ENCODE measurements at places on chromosomes 6 and 20.
A peak's percentile ranks its signal among the peaks of the same experiment; 100 is the strongest.

DNA sequence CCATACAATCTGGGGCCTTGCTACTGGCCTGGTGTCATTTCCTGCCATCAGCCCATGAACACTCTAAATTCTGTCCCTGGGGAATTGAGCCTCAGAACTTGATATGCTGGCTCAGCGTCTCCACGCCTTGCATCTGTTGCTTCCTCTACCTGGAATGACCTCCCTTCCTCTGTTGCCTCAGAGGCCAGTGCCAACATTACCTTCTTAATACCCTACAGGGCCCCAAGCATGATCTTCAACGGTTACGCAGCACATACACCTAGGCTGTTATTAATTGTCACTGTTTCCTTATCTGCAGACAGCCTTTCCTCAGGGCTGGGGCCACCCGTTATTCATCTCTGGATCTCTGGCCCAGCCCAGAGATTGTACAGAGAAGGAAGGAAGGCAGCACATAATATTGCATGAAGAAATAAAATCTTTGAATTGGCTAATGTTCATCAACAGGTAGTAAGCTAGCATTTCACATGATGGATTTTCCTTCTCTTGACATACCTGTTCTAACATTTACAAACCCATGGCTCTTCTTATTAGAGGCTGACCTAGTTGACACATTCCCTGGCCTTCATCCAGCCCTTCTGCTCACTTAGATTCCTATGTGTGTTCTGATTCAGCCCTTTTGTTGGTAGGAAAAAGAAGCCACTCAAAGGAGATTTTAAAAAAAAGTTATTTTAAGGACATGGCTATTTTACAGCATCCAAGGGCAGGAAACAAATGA is 8.4 kb upstream of the RNF182 start:
- no peak for DNase-seq

- peak; percentile 46 for DNase-seq
Observed at GRCh38 chr20:62136283-62137091, 6.7 kb downstream of the PSMA7 start.

DNA sequence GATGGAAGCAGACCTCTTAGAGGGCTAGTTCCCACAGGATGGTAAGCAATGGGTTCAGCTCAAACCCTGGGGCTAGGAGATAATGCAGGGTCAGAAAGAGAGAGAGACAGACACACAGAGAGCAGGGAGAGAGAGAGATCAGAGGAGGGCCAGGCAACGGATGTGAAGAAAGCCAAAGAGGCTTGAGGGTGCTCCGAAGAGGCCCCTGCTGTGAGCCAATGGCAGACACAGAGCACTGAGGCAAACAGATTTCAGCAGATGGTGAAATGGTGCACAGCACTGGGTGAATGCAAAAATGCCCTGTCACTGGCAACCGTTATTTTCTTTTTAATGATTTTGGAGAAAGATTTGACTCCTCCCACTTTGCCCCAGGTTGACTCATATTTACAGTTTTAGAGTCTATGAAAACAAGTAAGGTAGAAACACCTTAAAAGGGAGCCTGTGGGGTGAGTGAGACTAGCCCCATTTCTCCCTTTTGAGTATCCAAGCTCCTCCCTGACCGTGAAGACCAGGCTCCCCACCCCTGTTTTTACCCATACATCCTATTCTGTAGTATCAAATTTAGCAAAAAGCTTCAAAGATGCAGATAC is 840 bp downstream of the DEFB132 start:
- no peak for DNase-seq

- DNase-seq = no peak
Observed at GRCh38 chr6:141041596-141042087, 1091.1 kb upstream of the GJE1 start.

- no peak for DNase-seq
Observed at GRCh38 chr20:16205507-16205906, 367.7 kb downstream of the KIF16B start.

DNA sequence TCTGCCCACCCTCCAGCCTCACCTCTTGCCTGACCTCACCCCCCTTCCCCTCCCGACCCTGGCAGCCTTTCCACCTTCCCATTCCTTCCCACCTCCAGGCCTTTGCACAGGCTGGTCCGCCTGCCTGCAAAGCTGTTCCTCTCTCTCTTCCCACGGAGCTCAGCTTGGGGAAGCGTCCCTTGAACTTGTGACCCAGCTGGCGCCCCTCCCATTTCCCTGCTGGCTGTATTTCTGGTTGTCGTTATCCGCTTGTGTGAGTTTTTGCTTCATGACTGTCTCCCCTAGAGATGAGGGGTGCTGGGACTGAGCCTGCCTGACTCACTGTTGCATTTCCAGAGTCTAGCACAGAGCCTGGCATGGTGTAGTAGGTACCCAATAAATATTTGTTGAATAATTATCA is 32.5 kb downstream of the VSTM2L start:
- no peak for DNase-seq

GRCh38 chr6:39317256-39317655 is 3.0 kb upstream of the KCNK17 start:
- no peak for DNase-seq

GRCh38 chr6:130163266-130163665 is 59.5 kb downstream of the SAMD3 start:
- DNase-seq = no peak

DNA sequence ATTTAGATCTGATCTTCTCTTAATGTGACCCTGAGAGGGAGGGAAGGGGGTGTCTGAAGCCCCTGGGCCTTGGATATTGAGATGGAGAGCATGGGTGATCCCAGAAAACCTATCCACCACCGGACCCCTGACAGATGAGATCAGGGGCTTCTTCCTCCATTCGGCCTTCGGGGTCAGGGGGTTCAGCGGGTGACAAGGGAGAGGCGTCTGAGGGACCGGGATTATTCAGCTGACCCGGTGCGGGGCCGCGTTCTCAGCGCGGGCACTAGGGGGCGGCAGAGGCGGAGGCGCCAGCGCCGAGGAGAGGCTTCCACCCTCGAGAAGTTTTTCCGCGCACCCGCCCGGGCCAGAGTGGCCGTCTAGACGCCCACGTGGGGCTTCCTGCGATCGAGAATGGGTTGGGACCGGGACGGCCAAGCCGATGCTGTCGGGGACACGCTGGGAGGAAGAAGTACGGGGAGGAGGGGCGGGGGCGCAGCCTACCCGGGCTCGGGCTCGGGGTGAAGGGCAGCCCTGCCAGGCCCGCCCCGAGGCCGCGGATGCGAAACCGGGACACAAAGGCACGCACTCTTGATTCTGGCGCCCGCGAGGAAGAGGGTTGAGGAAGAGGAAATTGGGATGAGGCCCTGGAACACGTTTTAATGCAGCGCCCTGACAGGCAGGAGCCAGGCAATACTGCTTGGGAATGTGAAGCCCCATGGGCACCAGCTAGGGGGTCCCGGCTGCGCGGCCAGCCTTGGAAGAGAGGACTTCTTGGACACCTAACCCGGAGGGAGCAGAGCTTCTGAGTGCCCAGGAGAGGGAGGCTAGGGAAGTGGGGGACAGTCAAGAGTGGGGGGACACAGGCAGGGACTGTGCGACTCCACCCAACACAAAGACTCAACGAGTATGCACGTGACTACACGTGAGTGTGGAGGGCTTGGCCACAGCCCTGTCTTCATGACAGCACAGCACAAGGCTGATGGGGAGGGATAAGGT is 30.6 kb downstream of the COL11A2 start:
- peak; percentile 72 for DNase-seq

DNA sequence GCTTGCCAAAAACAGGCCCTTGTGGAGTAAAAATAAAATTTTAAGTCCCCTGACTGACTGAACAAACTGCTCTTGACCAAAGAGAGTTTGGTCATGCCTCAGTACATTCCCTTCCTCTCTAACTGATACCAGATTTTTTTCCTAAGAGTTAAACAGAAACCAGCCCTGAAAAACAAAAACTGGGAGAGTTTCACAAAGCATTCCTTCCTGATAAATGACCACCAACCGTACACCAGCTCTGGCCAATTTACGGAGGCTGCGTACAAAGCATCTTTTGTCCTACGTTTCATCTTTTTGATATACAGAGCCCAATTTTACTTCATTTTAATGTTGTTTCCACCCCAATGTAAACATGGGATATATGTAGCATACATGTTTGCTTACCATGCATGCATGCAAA is 477.4 kb upstream of the HTR1E start:
- DNase-seq = no peak

DNA sequence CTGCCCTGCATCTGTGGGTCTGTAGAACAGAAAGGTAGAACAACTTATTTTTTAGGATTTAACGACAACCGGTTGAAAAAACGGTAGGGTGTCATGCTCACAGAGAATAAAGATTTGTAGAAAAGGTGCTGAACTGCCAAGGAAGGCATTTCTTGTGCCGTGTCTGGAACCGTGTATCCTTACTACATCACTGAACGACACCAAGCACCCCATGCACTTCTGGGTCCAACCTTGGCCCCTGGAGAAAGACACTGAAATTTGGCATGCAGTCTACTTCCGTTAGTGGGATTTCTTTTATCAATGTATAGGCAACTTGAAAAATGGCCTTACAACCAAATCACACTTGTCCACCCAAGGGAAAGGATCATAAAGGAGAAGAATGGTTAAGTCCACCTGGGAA is 145.5 kb downstream of the ZMYND8 start:
- no peak for DNase-seq

GRCh38 chr6:150528648-150529285 is 70.9 kb upstream of the PLEKHG1 start:
- no peak for DNase-seq

DNA sequence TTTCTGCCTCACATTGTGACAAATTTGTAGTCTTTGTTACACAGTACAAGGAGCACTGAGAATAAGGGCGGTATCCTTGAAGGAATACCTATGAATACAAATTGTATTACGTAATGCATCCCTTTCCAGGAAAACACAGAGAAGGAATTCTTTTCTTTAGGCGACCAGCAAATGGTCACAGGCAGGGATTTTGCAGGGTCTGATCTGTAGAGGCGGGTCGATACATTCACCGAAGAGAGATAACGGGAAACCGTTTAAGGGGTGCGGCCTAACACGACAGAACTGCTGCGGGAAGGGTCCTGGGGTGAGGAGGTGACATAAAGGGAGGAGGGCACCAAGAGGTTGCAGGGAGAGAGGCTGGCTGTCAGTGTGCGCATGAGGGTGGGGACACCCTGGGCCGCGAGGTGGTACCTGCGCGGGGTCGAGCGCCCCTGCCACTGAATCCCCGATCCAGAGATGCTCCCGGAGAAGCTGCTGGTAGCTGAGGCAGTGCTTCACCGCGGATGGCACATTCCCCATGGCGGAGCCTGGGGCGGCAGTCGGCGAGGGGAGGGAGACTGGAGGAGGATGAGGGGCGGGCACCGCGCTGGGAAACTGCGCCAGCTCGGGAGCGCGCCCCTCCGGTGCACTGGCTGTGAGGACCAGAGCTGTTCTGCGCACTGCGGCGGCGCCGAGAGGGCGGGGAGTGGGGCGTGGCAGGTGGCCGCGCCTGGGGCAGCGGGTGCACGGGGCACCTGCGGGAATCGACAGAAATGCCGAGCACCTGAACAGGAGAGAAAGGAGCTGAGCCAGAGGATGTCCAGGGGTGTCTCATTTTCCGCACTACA is at the start of gene HMGCLL1:
Gene HMGCLL1, minus strand, starts transcription at position 656 of the 827 bp plus-strand sequence. Its CDS starts 137 bp downstream, at position 519.
- DNase-seq = no peak

DNA sequence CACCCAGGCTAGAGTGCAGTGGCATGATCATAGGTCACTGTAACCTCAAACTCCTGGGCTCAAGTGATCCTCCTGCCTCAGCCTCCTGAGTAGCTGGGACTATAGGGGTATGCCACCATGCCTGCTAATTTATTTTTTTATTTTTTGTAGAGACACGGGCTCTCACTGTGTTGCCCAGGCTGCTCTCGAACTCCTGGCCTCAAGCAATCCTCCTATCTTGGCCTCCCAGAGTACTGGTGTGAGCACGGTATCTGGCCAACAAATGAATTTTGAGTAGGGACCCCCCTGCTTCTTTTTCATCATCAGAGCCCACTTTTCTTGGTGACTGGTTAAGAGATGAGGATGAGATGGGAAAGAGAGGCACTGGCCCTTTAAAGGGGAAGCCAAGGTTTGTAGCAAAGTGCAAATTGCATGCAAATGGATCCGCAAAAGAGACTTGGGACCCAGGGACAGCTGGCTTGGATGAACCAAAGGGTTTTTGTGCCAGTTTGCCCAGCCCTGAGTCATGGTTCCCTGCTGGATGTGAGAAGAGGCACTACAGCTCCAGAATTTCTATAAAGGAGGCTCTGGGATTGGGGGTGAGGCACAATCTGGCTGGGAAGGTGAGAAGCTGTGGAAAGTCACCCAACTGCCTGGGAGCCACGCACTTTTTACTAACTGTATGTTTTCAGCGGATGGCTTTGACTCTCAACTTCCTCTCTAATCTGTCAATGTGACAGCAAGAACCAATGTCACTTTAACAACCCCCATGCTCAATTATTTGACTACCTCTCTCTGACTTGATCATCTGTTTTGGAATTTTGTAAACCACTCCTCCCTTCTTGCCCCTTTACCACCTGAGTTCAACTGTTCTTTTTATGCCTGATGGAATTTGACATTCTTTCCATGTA is 58.7 kb upstream of the RNF24 start:
- no peak for DNase-seq

DNA sequence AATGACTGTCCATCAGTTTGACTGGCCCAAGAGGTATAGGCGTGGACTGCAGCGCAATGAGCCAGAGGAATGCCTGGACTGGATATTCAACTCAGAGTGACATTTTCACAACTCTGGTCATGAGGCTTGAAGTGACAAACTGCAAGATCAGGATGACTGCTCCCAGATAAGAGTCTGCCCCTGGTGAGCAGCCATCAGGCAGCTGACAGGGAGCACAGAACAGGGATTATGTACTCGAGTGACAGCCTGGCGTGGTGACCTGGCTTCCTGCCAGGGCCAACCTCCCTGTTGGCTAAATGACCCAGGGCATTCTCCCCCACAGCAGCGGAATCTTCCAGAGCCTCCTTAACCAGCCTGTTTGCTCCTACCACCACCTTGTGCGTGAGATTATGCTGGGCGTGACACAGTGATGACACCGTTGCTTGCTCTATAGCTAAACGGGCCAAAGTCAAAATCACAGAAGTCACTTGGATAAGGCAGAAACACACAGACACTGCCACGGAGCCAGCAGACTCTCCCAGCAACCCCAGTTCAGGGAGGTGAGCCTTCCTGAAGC is 209.1 kb upstream of the JARID2 start:
- DNase-seq = no peak

DNA sequence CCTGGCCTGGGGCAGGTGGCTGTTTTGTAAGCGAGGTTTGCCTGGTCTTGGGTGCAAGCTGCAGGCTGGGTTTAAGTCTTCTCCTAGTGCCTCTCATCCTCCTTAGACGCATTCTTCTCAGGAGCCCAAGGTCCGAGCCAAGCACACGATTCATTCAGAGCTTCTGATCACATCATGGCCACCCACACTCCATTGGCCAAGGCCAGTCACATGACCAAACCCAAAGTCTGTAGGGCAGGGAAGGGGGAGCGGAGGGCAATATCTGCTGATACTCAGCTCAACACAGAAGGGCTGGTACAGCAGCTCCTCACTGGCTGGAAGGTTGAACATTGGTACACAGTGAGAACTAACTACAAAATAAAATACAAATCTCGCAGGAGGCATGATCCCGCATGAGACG is 177.2 kb upstream of the AFDN start:
- no peak for DNase-seq

- DNase-seq = no peak
Observed at GRCh38 chr6:114312931-114313330, 29.9 kb downstream of the HS3ST5 start.

DNA sequence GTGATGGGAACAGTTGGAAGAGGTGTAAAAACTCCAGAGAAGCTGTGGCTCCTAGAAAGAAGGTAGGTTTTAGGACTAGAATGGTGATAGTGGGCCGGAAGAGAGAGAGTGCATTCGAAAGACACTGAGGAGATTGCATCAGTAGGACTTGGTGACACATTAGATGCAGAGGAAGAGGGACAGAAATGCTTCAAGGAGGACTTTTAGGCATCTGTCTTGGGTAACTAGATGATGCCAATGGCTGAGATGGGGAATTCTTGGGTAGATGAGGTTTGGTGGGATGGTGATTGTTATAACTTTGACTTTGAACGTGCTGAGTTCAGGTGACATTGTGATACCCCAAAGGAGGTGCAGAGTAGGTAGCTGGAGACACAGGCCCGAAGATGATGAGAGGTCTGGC is 196.5 kb downstream of the GMPR start:
- DNase-seq = no peak
